ENCODE measurements at places on chromosomes 3 and 15. TPM values are rescaled to one million over a fixed set of nuclear protein-coding genes. Genes with fewer than 3 reads are reported as not detected.

Gene FAM43A
- total RNA-seq: 2.0 TPM

Gene TGM5
- not detected for total RNA-seq

Gene ALG1L2
- not detected for total RNA-seq

Gene MGLL
- total RNA-seq: 55.1 TPM

Gene RASGRP1
- total RNA-seq: 4.3 TPM

Gene DAZL
- total RNA-seq: 0.18 TPM

Gene CCR3
- total RNA-seq: 8.9 TPM

Gene KNG1
- not detected for total RNA-seq

Gene ADAMTS17
- 6.4 TPM for total RNA-seq

Gene SLC28A1
- total RNA-seq: not detected

Gene ECE2
- total RNA-seq: not detected

Gene UNC13C
- total RNA-seq: 3.9 TPM

Gene XXYLT1
- 14.8 TPM for total RNA-seq

Gene PATL2
- 5.8 TPM for total RNA-seq

Gene DNAJB8
- not detected for total RNA-seq

Gene GOLGA8S
- not detected for total RNA-seq

Gene ADAMTS7
- total RNA-seq: 2.9 TPM

Gene LRTM1
- not detected for total RNA-seq

Gene KBTBD13
- not detected for total RNA-seq

Gene NR1I2
- not detected for total RNA-seq

Gene THPO
- total RNA-seq: not detected

Gene TMCO5A
- not detected for total RNA-seq

Gene PAK6
- 91.9 TPM for total RNA-seq

Gene NOX5
- 0.29 TPM for total RNA-seq

Gene PLSCR2
- total RNA-seq: not detected

Gene SLC12A1
- total RNA-seq: not detected

Gene FOXB1
- total RNA-seq: not detected

Gene CYP1A2
- not detected for total RNA-seq

Gene SNRK
- total RNA-seq: 85.7 TPM

Gene SLC25A36
- total RNA-seq: 73.7 TPM

Gene ZNF106
- total RNA-seq: 76.3 TPM

Gene TRAIP
- total RNA-seq: 7.0 TPM

Gene CPLX3
- total RNA-seq: 37.5 TPM

Gene LRRC31
- 35.3 TPM for total RNA-seq

Gene LAMB2
- 552 TPM for total RNA-seq

Gene NRG4
- total RNA-seq: not detected

Gene ABHD6
- total RNA-seq: 22.8 TPM

Gene ALDH1A3
- total RNA-seq: 37.6 TPM

Gene GATM
- total RNA-seq: 30.4 TPM

Gene CSTA
- total RNA-seq: not detected

Gene NR2E3
- total RNA-seq: not detected

Gene SOX14
- total RNA-seq: not detected

Gene MGA
- total RNA-seq: 75.2 TPM

Gene TMEM212
- not detected for total RNA-seq

Gene CCNB2
- not detected for total RNA-seq

Gene CCDC39
- total RNA-seq: 0.72 TPM

Gene TBC1D23
- 79.5 TPM for total RNA-seq

Gene GUCA1C
- total RNA-seq: not detected

Gene CDCP1
- total RNA-seq: 8.4 TPM

Gene FBLN2
- 17.1 TPM for total RNA-seq

Gene B3GNT5
- total RNA-seq: 9.0 TPM

All from stomach (tissue), 19 donors.